ENCODE measurements at places on chromosomes 12 and 14.

DNA sequence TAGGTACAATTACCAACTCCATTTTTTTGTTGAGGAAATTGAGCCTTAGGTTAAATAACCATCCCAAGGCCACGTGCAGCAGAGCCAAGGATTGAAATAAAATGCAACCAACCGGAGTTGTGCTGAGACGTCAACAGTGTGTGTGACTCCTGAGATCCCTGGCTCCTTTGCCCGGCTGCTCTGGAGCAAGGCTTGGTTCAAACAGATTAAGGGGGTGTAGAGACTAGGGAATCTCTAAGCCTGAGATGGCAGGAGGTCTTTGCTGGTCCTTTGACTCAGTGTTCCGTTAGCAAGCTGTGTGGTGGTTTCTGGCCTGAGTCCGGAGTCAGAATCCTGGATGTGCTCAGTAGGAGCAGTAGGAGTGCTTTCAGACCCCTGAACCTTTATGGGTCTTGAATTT, 1.4 kb upstream of the SLC8A3 start:
- DNase-seq, result no peak

DNA sequence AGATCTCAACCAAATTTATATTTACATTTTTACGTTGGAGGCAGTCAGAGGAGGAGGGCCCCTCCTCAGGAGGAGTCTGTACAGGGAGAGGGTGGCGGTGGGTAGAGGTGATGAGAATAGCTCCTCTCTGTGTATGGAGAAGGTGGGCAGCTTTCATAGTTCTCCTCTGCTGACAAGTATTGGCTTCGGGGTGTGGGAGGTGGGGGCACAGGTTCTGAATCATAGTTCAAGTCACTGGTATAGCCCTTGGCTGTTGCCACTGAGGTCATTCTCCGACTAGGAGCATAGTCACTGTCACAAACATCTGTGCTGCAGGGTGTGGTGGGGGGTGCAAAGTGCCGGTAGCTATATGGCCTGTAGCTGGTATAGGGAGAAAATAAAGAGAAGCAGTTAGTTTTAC, 50.3 kb downstream of the BCL2L14 start:
- no peak for DNase-seq

- peak; percentile 94 for DNase-seq
These were observed 104.2 kb upstream of the MAP1LC3B2 start for GRCh38 chr12:116454950-116455447.

GRCh38 chr14:22557846-22558220, 31.2 kb downstream of the DAD1 start:
- no peak for DNase-seq

DNA sequence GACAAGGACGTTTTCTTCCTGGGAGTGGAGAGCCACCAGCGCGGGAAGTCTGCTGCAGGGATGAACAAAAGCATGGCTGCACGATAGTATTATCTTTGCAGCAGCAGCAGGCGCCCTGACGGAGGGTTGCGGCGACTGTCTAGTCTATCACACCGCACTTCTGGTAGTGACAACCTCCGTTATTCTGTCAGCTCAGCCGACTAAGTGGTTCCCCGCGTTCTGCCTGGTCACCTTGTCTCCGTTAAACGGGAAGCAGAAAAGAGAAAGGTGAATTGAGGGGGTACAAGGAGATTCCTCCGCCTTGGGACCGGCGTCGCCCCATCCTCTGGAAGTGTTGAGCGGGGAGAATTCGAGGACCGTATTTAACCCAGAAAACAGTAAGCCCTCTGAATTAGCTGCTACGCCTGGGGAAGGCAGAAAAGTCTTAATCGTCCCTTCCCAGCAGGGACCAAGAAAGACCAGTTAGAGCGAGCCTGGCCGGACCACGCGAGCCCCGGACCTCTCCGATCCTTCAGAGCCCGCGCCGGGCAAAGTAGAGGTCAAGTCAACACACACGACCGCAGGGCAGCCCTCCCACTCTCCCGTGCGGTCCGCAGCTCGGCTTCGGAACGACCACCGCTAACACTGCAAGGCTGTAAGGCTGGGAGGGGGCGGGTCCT, 536 bp upstream of the DAAM1 start:
- no peak for DNase-seq

DNA sequence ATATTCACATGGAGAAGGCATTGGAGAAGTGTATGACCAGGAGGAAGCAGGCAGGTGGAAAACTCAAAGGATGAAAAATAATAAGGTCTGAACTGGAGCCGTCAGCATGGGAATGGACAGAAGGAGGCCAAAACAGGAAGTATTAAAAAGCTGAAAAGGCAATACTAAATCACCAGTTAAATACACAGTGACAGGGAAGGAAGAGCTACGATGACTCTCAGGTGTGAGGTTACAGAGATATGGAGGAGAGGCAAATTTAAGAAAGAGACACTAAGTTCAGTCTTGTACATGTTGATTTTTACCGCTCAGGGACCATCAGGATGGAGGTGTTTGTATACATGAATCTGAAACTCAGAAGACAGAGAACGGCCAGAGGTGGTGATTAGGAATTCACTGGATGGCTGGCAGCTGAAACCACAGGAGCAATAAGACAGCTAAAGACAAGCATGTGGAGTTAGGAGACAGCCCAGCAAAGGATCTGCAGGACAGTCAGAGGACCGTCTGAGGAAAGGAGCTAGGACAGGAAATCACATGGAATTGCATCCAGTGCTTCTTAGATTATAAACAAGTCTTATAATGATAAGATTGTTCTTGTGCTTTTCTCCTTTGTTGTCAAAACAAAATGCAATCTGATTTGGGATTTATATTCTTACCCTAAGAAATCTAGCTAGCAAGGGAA, 33.9 kb upstream of the CDKN3 start:
- DNase-seq, result no peak

- DNase-seq, result no peak
These were observed 32.0 kb upstream of the SEL1L start for GRCh38 chr14:81565441-81566290.

DNA sequence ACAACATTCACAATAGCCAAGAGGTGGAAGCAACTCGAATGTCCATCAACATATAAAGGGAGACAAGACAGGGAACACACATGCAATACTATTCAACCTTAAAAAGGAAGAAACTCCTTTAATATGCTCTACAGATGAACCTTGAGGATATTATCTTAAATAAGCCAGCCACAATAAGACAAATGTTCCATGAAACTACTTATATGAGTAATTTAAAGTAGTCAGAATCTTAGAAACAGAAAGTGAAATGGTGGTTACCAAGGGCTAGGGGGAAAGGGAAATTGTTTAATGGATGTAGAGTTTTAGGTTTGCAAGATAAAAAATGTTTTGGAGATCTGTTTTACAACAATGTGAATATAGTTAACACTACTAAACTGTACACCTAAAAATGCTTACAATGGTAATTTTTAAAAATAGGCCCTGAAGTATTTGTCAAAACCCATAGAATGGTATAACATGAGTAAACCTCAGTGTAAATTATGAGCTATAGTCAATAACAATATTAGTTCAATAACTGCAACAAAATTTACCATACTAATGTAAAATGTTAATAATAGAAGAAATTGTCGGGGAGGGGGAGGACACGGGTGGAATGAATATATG, 71.1 kb downstream of the EGLN3 start:
- no peak for DNase-seq

DNA sequence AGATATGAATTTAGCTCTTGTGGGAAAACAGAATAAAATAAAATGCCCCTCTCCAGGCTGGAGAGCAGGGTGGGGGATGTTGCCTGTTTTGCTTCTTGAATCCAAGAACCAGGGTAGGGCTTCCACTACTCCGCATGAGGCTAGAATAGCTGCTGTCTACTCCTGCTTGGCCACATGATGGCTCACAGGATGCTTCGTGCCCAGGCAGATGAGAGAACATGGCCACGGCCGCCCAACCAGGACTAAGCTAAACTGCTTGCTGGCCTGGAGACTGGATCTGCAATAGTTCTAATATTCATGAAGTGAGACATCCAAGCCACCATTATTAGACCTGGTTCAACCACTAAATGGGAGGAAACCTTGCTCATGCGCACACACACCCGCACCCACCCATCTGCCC, 122.2 kb upstream of the METAP2 start:
- no peak for DNase-seq

- no peak for DNase-seq
These were observed 8.5 kb upstream of the FZD10 start for GRCh38 chr12:130153803-130154202.

- no peak for DNase-seq
These were observed 201.6 kb upstream of the TMEM260 start for GRCh38 chr14:56378046-56378445.

DNA sequence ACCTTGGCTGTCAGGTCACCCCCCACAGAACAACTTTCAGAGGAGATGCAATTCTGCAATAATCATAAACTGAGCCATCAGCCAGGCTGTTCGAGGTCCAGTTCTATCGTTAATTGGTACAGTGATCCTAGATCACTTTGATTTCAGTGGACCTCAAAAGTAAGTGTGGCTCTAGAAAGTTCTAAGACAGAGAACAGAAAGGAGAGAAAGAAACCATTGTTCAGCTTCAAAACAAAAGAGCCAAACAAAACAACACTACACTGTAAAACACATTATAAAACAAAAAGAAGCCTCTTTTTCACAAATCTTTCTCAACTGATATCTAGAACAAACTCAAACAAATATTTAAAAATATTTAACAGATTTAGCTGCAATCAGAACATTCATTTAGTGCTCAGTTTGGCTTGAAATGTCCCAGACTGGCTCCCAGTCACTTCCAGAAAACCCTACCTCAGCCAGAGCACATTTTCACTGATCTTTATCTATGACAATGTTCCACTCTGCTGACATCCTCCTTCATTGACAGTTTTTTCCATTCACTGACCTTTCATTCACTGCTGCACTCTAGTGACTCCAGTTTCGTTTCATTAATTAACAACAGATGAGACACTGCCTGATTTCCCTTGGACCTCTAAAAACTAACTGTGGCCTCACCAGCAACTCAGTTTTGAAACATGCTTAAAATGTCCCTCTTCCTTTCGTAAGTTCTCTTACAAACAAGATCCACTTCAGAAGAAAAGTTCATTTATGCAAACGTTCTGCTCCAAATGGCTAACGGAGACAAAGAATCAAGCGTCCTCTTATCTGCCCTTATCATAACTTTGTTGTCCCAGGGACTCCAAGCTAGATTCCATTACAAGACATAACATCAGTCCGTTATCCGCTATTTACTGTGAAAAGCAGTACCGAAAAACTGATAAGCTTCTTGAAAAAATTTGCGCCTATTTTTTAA, 56.8 kb downstream of the DUSP16 start:
- peak; percentile 35 for DNase-seq

DNA sequence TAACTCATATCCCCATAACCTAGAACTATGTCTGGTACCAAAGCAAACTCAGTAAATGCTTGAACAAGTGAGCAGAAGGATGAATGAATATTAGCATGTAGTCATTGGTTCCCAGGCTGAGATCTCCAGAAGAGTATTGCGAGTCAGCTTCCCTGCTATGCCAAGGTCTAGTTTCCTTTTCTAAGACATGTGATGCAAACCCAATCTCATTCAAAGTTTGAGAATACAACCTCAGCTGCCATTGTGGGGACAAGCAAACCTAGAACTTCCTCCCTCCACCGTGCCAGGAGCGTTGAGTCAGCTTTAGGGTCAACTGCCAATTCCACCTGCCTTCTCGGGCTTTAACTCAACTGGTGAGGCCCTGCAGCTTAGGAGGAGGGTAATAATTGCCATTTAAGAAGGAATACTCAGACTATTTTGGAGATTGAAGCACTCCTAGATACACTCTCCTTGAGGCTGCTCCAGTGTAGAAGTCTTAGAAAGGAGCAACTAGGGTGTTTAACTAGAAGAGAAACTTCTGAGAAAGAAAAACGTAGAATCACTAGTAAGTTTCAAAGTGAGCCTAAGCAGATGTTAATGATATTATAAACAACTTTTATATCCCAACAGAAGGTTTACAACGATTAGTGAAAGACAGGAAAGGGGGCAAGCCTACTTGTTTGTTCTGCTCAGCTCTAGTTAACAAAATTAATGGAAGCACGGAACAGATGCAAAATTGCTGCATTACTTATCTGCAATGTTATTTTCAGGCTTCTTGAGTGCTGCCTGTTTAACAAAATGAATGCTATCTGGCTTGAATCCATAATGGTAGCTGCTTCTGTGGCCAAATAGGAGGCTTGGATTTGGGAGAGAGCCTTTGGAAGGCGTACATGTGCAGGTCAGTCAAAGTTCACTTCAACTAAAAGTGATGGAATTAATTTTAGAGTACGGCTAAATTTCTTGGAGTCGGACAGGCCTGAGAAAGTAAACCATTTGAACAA, 96.9 kb downstream of the HELB start:
- peak; percentile 43 for DNase-seq

DNA sequence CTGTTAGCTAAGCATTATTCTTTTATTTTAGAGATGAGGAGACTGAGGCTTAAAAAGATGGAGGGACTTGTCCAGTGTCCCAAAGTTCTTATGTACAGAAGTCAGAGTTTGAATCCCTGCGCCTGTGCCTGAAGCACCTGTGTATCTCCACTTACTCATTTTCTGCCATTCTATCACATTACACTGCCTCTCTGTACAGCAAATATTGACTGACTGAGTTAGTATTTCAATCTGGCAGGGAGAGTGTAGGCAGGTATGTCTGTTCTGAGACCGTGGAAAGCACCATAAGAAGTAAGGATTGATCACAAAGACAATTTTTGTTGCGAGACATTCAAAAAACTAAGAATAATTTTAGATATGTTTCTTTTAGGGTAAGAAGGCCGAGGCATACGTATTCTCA, 162.7 kb downstream of the KITLG start:
- no peak for DNase-seq

DNA sequence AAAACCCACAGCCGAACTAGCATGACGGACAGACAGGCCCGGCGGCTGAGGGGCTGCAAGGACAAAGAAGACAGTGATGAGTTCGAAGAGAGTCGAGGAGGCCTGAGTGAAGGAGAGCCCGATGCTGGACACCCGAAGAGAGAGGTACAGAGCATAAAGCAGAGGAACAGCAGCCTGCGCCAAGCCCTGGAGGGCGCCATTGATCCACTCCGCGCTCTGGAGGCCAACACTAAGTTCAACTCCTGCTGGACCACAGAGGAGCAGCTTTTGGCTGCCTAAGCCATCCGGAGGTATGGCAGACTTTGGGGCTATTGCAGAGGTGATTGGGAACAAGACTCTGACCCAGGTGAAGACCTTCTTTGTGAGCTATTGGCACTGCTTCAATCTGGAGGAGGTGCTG, 7.8 kb upstream of the PLXNC1 start:
- DNase-seq, result no peak

GRCh38 chr12:47095446-47096236, 15.9 kb upstream of the AMIGO2 start:
- peak; percentile 89 for DNase-seq

- peak; percentile 41 for DNase-seq
These were observed 4.8 kb upstream of the AMN start for GRCh38 chr14:102917469-102918211.

GRCh38 chr12:121711361-121712189, 977 bp upstream of the TMEM120B start:
- DNase-seq, result no peak

Data from astrocyte of the spinal cord (primary cell).